ENCODE measurements at places on chromosomes 4 and X.
A peak's percentile ranks its signal among the peaks of the same experiment; 100 is the strongest.

- DNase-seq = no peak
Measured at GRCh38 chr4:100128338-100128737, 61.9 kb downstream of the DDIT4L start.

DNA sequence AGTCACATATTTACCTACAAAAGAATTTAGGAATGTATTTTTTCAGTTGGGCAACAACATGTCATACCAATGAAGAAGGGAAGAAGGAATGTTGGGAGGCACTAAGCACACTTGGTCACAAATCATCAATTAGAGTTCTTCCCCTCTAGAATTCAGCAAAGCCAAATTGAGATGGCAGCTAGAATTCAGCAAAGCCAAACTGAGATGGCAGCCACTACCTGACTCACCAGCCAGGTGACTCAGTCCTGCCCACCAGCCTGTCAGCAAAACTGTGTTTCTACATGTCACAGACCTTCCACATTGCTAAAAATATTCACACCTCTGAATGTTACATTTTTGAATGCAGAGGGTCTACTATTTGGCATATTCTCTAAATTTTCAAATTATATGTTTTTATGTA, 63.2 kb upstream of the NOCT start:
- DNase-seq = no peak

GRCh38 chr4:66853845-66854244, 691.5 kb downstream of the CENPC start:
- DNase-seq = no peak

DNA sequence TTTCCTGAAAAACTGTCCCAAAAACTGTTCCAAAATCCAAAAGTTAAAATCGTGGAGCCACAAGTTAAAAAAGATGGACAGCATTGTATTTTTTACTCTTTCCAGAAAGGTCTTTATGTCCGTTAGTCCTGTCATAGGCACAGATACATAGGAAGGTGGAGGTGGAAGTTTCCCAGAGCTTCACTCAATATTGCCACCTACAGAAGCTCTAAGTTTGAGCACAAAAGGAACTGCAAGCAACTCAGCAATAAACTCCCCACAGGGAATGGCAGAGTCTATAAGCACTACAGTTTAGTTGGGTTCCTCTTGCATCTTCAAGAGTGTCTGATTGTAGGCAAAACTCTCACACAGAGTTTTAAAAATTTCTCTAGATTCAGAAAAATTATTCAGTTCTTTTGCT, 22.0 kb upstream of the UGT2B4 start:
- no peak for DNase-seq

DNA sequence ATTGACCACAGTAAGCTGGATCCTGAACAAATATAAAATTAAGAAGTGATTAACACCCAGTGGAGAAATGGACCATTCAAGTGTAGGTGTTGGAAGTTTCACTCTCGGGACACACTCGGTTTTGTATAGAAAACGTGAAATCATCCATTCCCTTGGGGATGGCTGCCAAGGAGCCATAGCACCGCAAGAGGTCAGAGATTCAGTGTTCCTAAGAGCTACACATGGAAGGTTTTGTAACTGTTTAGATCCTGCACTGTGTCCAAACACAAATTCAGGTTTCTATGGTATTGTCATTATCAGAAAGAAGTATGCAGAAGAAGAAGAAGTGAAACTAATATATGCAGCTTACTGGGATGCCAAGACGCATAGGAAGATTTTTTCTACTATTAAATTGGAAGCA, 281.0 kb downstream of the LDB2 start:
- no peak for DNase-seq

- no peak for DNase-seq
Measured at GRCh38 chr4:124862261-124862660, 149.7 kb upstream of the ANKRD50 start.

GRCh38 chrX:155577682-155578081, 35.1 kb downstream of the TMLHE start:
- no peak for DNase-seq

- DNase-seq = no peak
Measured at GRCh38 chrX:63746715-63747114, 38.3 kb downstream of the ARHGEF9 start.

- DNase-seq = no peak
Measured at GRCh38 chr4:168955674-168956073, 54.4 kb downstream of the CBR4 start.

- DNase-seq = no peak
Measured at GRCh38 chrX:54602563-54602962, 72.5 kb downstream of the GNL3L start.

DNA sequence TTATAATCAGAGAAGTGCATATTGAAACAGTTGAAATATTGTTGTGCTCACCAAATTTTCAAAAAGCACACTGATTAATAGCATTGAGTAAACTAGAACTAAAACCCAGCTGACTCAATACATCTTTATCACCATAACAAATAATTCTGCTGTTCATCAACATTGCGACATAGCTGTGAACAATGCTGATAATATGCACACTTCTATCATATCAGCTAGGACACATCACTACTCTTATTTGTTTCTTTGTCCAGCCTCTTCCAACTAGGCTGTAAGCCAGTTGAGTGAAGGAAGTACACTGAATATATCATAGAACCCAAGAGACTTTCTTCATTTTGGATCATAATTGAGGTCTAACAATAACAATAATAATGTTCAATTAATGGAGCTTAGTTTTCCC, 349.7 kb downstream of the IQCM start:
- DNase-seq = peak; percentile 20

GRCh38 chr4:166822386-166822785, 411.9 kb downstream of the SPOCK3 start:
- DNase-seq = no peak

DNA sequence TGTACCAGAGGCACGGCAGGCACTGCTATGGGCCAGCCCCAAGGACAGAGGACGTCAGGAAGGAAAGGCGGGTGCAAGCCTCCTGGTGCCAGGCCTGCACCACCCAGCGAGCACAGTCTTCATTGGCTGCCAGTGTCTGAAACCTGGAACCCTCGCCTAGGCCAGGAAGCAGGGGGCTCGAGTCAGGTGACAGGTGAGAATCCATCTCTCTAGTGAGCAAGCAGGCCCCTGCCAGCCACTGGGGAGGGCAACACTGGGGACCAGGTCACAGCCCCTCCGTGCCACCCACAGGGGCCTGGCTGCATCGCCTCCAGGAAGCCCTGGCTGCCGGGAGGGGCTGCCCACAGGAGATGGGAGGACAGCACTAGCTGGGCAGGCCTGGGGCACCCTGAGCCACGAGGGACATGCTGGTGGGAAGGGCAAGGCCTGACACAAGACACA, 6.9 kb upstream of the HAUS3 start:
- no peak for DNase-seq

DNA sequence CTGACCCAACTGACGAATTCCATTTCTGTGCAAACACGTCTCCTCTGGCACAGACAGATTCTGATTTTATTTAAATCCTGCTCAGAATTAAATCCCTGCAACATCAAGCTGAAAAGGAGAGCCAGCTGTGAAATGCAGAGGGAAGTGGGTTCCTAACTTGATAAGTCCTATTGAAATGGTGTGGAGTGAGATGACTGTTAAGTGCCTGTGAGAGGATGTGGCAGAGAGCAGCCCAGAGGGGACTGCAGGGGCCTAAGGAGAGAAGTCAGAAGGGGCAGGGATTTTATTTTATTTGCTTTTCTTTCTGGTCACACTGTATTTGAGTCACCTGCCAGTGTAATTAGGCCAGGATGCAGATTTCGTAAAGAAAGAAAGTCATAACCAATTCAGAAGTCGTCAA, 277.4 kb downstream of the NKX6-1 start:
- no peak for DNase-seq

DNA sequence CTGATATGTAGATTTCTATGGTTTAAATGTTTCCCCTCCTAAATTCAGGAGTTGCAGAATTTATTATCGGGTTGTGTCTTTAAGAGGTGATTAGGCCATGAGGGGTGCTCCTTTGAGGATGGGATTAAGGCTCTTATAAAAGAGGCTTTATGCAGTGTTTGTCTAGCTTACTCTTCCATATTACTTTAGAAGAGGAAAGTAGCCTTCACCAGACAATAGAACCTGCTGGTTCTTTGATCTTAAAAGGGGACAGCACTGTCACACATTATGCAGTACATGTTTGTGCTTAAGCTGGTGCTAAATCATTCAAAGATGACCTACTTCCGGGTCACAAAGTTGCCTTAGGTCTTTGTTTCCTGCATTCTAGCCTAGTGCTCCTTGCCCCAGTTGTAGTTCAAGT, 81.0 kb downstream of the CPXCR1 start:
- no peak for DNase-seq

- DNase-seq = no peak
Measured at GRCh38 chr4:94305466-94306225, 37.0 kb downstream of the HPGDS start.

GRCh38 chr4:136922066-136922465, 610.2 kb downstream of the PCDH18 start:
- DNase-seq = no peak

- DNase-seq = no peak
Measured at GRCh38 chrX:77917294-77917933, 6.9 kb downstream of the ATP7A start.

- no peak for DNase-seq
Measured at GRCh38 chrX:54230435-54231148, 47.5 kb upstream of the FAM120C start.

DNA sequence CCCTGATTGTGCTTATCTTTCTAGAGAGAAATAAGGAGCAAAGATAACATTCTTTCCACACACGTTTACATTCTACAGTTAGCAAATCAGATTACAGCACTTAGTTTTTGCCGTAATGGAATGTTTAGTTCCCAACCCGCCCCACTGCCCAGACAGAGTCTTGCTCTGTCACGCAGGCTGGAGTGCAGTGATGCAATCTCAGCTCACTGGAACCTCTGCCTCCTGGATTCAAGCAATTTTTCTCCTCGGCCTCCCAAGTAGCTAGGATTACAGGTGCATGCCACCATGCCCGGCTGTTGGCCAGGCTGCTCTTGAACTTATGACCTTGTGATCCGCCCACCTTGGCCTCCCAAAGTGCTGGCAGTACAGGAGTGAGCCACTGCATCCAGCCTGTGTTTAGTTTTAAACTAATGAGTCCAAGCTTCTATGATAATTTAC, 8.4 kb upstream of the PRPS1 start:
- no peak for DNase-seq

GRCh38 chrX:111955901-111956300, 79.9 kb downstream of the TRPC5OS start:
- DNase-seq = no peak

DNA sequence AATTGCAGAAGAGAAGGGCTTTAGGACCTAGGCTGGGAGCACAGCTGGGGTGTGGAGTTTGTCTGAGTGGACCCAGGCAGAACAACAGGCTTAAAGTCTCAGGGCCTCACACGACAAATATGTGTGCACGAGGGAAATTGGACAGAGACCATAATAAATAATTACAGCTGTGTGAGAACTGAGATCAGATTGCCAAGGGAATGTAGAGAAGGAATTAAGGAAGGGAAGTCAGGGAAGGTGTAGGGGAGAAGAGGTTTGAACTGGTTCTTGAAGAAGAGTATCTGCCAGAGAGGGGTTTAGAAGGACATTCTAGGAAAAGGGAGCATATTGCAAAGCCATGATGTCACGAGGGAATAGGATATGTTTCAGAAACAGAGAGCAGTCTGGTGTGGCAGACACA, 120.7 kb upstream of the TSPAN5 start:
- DNase-seq = peak; percentile 8

GRCh38 chr4:169438057-169438480, 167.3 kb upstream of the SH3RF1 start:
- no peak for DNase-seq

GRCh38 chr4:25190407-25190806, 30.2 kb upstream of the SEPSECS start:
- no peak for DNase-seq

DNA sequence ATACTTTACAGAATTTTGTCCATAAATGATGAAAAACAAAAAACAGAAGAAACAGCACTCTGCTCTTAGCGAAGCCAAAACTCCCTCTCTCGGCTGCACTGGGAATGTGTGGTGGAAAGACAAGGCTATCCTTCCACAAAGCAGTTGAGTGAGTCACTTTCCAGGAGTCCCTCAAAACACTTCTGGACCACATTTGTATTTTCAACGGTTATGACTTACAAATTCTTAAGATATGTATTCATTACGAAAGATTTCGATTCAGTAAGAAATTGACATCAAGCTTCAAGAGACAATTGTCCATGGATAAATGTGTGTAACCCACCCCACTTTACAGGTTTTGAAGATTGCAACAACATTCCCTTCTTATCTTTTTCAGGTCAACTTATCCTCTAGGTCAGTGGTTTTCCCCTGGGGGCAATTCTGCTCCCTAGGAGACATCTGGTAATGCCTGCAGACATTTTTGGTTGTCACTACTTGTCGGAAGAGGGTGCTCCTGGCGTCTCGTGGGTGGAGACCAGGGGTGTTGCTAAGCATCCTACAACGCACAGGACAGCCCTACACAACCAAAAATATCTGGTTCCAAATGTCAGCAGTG, 66.7 kb upstream of the MTNR1A start:
- no peak for DNase-seq

GRCh38 chrX:110315551-110315950, 2.3 kb downstream of the AMMECR1 start:
- no peak for DNase-seq

DNA sequence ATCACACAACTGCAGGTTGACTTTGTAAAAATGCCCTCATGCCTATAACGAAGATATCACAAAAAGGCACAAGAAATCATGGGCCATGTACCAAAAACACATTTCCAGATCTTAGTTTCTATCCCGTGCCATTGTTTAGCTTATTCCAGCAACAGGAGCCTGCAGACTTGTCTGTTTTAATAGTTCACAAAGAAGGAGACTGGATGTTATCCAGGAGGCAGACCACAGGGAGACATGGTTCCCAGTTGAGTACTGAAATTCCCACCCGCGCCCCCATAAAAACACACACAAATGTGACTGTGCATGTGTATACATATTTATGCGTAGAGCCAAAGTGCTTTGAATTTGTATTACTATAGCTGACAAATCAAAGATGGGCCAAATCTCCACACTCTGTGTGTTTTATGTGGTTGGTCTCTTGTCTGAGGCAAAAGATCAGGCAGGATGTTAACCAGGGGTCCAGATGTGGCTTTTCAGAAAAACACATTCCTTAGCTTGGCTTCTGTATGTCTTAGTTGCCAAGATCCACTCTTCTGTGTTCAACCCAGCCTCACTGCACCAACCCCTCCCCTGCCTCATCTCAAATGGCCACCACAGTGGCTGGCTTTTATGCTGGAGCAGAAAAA, 469.2 kb upstream of the DIPK2B start:
- no peak for DNase-seq

- no peak for DNase-seq
Measured at GRCh38 chr4:143362349-143363046, 25.8 kb downstream of the GAB1 start.

Data from hindlimb muscle (tissue), 1 donor.